ENCODE measurements at places on chromosomes 7 and 10.

- no peak for DNase-seq
Measured at GRCh38 chr7:122543166-122543565, 155.8 kb downstream of the RNF133 start.

DNA sequence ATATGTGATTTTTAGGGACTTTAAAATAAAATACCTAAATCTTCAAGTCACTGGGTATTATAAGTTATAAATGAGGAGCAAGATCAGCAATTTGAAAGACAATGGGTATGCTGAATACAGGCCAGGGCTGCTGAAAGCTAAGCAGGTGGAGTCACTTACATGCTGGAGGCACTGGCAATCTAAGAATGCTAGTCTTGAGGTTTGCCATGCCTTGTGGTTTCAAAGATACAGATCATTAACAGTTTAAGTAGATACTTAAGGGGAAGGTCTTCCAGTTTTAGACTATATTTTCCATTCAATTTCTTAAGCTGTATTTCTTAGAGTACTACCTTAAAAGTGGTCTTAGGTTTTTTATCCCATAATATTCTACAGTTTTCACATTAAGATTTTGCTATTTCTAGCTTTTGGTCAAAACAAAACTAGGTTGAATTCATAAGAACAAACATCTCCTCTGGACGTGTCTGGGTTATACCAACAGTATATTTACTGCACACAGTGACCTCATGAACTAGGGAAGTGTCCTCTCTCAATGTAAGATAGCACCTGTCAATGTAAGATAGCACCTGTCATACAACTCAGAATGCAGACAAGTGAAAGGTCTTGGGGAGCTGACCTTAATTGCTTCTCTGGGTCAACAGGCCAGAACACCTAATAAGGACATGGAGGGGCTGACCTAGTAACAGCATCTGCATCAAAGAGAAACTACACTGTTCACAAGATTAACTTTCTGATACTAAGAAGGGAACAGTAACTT, 2.0 kb downstream of the SRI start:
- DNase-seq, result no peak

- no peak for DNase-seq
Measured at GRCh38 chr10:78348411-78349164, 314.9 kb downstream of the RPS24 start.

GRCh38 chr10:33638374-33638773, 303.9 kb upstream of the NRP1 start:
- no peak for DNase-seq

GRCh38 chr10:182441-183201, 47.4 kb downstream of the ZMYND11 start:
- DNase-seq, result peak; percentile 18

GRCh38 chr10:77700086-77700485, 62.5 kb upstream of the KCNMA1 start:
- DNase-seq, result peak; percentile 51

- DNase-seq, result no peak
Measured at GRCh38 chr7:20444030-20444800, 113.5 kb downstream of the ITGB8 start.

DNA sequence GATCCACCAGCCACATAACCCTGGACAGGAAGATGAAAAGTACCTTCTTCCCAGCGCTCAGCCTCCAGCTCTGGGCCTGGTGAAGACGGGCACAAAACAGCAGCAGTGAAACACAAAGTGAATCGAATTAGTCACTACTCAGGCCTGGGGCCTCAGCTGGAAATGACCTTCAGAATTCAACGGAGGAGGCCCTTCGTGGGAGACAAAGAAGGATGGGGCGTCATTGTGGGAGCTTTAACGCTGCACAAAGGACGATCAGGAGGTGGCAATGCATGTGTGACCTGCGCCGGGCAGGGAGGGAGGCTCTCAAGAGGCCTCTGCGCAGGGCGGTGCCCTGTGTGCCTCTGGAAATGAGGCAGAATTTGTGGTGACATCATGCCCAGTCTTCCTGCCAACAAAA, 161.9 kb downstream of the DNAJB6 start:
- DNase-seq, result no peak

DNA sequence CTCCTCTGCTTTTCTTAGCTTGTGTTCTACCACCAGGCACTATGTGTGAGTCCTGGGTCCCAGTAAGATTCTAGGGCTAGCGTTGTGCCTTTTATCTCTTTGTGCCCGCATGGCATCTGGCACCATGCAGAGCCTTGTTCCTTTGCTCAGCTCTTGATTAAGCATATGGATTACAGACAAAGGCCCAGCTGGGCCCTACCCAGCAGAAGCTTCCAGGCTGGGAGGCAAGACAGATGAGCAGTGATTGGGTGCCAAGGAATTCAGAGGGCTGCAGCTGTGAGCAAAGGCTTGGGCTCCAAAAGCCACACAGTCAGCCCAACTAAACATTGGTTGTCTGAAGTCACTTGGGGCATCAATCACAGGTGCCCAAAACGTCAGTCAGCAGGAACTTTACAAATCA, 2.0 kb downstream of the ACSM6 start:
- peak; percentile 5 for DNase-seq

DNA sequence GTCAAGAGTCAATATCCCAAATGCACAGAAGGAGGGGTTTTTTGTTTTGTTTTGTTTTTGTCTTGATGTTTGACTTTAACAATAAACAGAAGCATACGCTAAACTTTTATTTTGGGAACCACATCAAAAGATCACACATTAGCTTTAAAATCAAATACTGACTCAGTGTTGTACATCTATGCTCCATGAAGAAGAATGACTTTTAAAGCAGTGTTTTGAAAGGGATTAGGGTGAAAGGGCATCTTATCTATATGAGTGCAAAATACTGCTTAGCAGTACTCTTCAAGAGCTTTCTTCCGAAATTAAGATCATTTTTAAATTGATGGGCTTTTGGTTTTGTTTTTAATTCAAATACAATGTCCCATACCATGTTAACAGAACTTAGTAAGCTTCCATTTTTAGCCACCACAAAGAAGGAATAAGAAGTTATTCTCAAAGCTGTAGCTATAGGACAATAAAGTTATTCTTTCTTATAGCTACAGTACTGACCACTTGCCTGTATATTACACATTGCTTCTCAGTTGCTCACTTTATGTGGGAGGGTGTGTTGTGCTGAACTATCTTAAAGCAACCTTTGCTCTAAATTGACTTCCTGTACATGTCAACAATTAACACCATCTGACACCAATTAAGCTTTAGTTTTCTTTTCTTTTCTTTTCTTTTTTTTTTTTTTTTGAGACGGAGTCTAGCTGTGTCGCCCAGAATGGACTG, 144.3 kb upstream of the KAT6B start:
- DNase-seq, result peak; percentile 12

DNA sequence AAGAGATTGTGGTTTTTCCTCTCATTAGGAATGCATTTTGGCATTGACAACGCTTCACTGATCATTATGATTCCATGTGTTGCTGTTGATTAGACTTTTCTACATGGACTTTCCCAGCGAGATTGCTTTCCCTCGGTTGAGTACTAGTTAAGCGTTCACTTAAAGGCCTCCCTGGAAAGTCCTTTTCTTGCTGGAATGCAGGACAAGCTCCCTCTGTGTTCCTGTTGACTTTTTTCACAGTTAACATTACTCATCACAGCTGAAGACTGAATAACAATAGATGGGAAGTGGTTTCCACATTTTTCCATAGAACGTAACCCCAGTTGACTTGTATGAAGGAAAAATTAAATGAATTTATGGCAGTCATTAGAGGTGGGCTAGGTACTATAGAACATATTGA, 2.6 kb upstream of the CAV1 start:
- DNase-seq, result peak; percentile 78

GRCh38 chr7:148585399-148585798, 5.2 kb upstream of the C7orf33 start:
- DNase-seq, result no peak

- DNase-seq, result no peak
Measured at GRCh38 chr10:113625461-113626186, 38.2 kb downstream of the NRAP start.

GRCh38 chr10:126840576-126841135, 64.6 kb upstream of the DOCK1 start:
- no peak for DNase-seq

DNA sequence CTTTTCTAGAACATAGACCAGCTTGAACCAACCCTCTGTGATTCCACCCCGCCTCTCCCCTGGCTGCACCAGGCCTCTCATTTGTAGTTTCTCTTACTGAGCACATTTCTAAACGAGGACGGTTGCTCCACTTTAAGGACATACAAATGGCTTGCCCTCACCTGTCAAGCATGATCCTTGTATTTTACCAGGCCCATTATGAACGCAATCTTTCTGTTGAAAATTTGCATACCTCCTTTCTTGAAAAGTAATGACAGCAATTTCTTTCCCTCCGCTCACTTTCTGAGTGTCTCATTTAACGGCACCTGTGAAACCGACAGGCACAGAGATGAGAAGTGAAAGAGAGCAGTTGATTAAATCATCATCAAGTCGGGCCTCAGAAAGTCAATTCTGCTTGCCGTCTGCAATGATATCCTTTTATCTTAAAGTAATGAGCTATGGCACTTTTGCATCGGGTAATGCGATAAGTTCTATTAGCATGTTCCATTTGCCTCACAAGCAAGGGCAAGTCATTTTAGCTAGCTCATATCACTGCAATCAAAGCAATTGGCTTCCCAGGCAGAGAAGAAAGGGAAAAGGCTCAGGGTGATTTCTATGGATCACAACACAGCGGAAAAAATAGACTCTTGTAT, 705.6 kb upstream of the GALNT17 start:
- no peak for DNase-seq

- peak; percentile 48 for DNase-seq
Measured at GRCh38 chr7:113371416-113372043, 253.2 kb upstream of the SMIM30 start.

GRCh38 chr7:152608208-152608607, 67.7 kb downstream of the XRCC2 start:
- no peak for DNase-seq

GRCh38 chr10:12848439-12849173, 152.9 kb downstream of the CCDC3 start:
- DNase-seq, result no peak

DNA sequence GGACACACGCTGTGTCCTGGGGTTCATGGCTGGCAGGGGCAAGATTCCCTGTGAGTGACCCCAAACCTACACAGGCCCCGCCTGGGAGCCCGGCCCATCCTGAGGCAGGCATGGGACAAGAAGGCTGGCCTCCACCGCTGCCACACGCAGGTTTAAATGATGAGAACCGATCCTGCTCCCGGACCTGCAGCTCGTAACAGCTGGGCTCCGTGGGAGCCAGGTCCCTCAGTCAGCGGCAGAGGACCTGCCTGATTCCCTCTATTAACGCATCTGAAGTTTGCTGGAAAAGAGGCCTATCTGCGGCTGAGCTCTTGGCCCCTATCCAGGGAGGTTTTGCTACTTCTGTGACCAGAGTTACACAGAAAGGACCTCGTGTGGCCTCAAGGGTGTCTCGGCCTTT, 112.3 kb downstream of the VIPR2 start:
- no peak for DNase-seq

GRCh38 chr10:118720685-118721538, 33.9 kb downstream of the CACUL1 start:
- DNase-seq, result peak; percentile 39

GRCh38 chr7:132160611-132161532, 415.4 kb downstream of the PLXNA4 start:
- DNase-seq, result peak; percentile 51

- no peak for DNase-seq
Measured at GRCh38 chr10:12534824-12535223, 185.5 kb downstream of the CAMK1D start.

- peak; percentile 83 for DNase-seq
Measured at GRCh38 chr7:16063716-16064675, 357.3 kb downstream of the CRPPA start.

DNA sequence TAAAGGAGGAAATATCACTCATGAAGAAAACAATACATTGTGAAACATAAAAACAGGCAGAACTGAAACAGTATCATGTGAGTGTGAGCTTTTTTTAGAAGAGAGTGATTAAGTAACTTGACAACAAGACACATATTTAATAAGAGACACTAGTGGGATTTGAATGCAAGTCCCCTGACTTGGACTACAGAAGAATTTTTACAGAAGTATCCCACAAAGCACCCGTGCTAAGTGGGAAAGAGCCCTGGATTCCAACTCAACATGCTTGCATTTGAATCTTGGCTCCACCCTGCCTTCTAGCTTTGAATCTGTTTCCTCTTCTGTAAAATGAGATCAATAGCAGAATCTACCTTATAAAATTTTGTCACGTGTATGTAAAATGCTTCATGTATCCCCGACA, 166.2 kb downstream of the ZNF365 start:
- DNase-seq, result no peak

- no peak for DNase-seq
Measured at GRCh38 chr10:46523962-46524471, 32.4 kb downstream of the GPRIN2 start.

- no peak for DNase-seq
Measured at GRCh38 chr10:124229201-124229988, 136.0 kb upstream of the CHST15 start.

- DNase-seq, result no peak
Measured at GRCh38 chr10:26213157-26213800, 3.3 kb upstream of the GAD2 start.

GRCh38 chr10:80081801-80082750, 3.6 kb downstream of the TMEM254 start:
- no peak for DNase-seq

GRCh38 chr7:30321882-30322192, 37.4 kb downstream of the ZNRF2 start:
- DNase-seq, result no peak

GRCh38 chr7:14959339-14959738, 56.8 kb upstream of the DGKB start:
- DNase-seq, result no peak

DNA sequence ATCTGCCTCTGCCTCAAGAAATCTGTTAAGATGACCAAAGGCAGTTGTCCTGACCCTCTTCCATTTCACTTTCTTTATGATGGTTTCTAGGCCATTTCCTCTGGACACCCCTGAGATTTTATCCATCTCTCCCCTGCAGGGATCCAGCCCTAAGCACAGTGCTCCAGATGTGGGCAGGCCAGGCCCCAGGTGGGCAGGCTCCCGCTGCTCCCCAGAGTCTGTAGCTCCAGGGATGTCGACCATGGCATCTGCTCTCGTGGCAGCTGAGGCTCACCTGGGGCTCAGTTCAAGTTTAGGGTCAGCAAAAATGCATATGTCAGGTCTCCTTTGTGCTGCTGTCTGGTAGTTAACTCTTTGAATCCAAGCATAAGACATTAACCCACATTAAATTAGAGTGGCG, 11.8 kb downstream of the CEP41 start:
- DNase-seq, result no peak

- DNase-seq, result peak; percentile 40
Measured at GRCh38 chr10:29554660-29555059, 80.1 kb downstream of the SVIL start.

GRCh38 chr7:155862123-155862892, 50.0 kb upstream of the SHH start:
- no peak for DNase-seq

Measured in fibroblast of gingiva (primary cell).